Heart right ventricle (tissue), 16 donors: ENCODE measurements at places on chromosomes 2 and 18. TPM values are rescaled to one million over a fixed set of nuclear protein-coding genes. Genes with fewer than 3 reads are reported as not detected.

Gene CFAP53
- total RNA-seq = not detected

GRCh38 chr18:76476665-76477561 is 18.1 kb downstream of the ZNF516 start:
- no peaks in the 10 kb centered on the region for H3K36me3 ChIP-seq
- no peak for DNase-seq
- no peaks in the 10 kb centered on the region for H3K27me3 ChIP-seq
- H3K4me3 ChIP-seq = peak overlapping the region; percentile 17
- no peak overlapping the region for H3K27ac ChIP-seq
- H3K4me1 ChIP-seq = peaks cover 76% of the 10 kb centered on the region

- no peaks in the 10 kb centered on the region for H3K4me1 ChIP-seq
- H3K4me3 ChIP-seq = no peak overlapping the region
- no peak overlapping the region for H3K27ac ChIP-seq
- no peak for DNase-seq
- no peaks in the 10 kb centered on the region for H3K36me3 ChIP-seq
Measured at GRCh38 chr2:207223051-207223450, 57.3 kb upstream of the KLF7 start.

Gene ABCA12
- total RNA-seq = 0.02 TPM

GRCh38 chr18:32252141-32252860 is 62.5 kb downstream of the MEP1B start:
- H3K4me3 ChIP-seq = no peak overlapping the region
- no peaks in the 10 kb centered on the region for H3K27me3 ChIP-seq
- no peaks in the 10 kb centered on the region for H3K36me3 ChIP-seq
- H3K4me1 ChIP-seq = no peaks in the 10 kb centered on the region
- no peak for DNase-seq
- H3K27ac ChIP-seq = no peak overlapping the region

DNA sequence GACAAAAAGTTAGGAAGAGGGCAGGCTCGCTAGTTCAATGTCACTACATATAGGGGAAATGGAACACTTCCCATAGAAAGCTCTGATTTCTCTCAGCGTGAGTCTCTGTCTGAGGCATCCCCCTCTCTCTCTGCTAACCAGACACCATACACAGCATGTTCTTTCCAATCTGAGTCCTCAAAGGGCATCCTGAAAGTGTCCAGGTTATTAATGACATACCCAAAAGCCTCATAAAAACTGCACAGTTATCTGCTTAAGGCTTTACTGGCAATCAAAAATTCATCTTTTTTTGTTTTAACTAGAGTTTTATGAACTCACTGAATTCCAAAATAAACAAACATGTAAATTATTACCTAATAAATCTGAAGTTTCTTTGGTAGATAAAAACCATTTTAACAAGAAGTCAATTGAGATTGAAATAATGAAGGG is 137.4 kb downstream of the AFF3 start:
- DNase-seq = no peak
- no peak overlapping the region for H3K27ac ChIP-seq
- H3K4me1 ChIP-seq = no peaks in the 10 kb centered on the region

- H3K36me3 ChIP-seq = no peaks in the 10 kb centered on the region
- H3K27ac ChIP-seq = no peak overlapping the region
- no peaks in the 10 kb centered on the region for H3K4me1 ChIP-seq
- no peak overlapping the region for H3K4me3 ChIP-seq
Measured at GRCh38 chr2:30915486-30915885, 108.2 kb upstream of the CAPN13 start.

DNA sequence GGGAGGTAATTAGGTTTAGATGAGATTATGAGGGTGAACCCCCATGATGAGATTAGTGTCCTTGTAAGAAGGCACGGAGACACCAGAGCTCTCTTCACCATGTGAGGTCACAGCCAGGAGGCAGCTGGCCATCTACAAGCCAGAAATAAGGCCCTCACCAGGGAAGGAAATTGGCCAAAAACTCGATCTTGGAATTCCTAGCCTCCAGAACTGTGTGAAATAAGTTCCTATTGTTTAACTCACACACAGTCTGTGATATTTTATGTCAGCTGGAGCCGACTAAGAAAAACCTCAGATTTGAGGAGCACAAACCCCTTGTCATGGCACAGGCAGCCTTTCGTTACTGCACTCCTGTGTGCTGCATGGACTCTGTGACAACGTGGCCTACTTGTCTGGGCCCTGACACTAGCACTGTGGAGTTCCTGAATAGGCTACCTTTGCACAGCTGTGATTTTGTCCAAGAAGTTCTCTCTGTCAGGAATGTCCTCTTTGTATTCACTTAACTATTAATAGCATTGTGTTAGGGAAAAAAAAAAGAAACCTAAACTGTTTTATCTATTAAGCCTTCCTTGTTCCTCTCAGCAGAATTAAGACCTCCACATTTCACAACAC is 319.8 kb downstream of the TDRD15 start:
- no peaks in the 10 kb centered on the region for H3K27me3 ChIP-seq
- no peak overlapping the region for H3K4me3 ChIP-seq
- no peak overlapping the region for H3K27ac ChIP-seq
- peaks cover 9% of the 10 kb centered on the region for H3K4me1 ChIP-seq

- peaks cover 7% of the 10 kb centered on the region for H3K27me3 ChIP-seq
- no peak within 1 kb of the TSS for H3K4me3 ChIP-seq
- H3K36me3 ChIP-seq = no peaks in the 10 kb centered on the region
- H3K27ac ChIP-seq = no peak within 1 kb of the TSS
- DNase-seq = no peak
- no peaks in the 10 kb centered on the region for H3K4me1 ChIP-seq
Measured at GRCh38 chr2:149038442-149039212, at the start of gene LYPD6B. Gene LYPD6B (plus strand): TSS chr2:149038699. CDS start chr2:149130949, 92,250 bp downstream.

Gene SIX3
- total RNA-seq = not detected

Gene MALL
- 43.6 TPM for total RNA-seq

- peak overlapping the region; percentile 17 for H3K4me3 ChIP-seq
- DNase-seq = no peak
- H3K27ac ChIP-seq = no peak overlapping the region
- peaks cover 20% of the 10 kb centered on the region for H3K4me1 ChIP-seq
- H3K27me3 ChIP-seq = peaks cover 93% of the 10 kb centered on the region
Measured at GRCh38 chr2:218871345-218872302, 9.0 kb upstream of the WNT10A start.

DNA sequence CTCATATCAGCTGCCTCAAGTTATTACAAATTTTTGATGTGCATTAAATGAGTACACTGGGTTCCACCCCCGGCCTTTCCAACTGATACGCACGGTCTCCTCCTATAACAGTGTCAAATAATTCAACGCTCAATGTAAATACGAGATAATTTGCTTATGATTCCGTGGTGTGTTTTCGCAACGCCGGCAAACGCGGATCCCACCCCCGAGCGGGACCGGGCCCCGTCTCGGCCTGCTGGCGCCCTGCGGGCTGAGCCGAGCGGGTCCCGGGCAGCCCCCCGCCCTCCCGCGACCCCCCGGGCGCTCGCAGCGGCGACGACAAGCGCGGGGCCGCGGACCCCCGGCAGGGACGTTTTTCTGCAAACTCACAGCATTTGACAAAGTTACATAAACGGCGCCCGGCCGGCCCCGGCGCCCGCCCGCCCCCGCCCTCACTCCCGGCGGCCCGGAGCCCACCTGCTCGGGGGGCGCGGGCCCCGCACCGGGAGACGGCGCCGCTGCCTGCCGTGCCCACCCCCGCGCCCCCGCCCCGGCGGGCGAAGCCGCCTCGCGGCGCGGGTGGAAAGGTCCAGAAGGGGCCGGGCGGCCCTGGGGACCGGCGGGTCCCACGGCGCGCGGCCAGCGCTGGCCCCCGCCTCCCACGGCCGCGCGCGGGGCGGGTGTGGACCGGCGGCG is 762 bp downstream of the HDAC4 start:
- peak overlapping the region; percentile 81 for H3K27ac ChIP-seq
- no peaks in the 10 kb centered on the region for H3K36me3 ChIP-seq
- peak overlapping the region; percentile 59 for H3K4me3 ChIP-seq
- DNase-seq = no peak

GRCh38 chr18:13879492-13879891 is 35.8 kb downstream of the MC2R start:
- H3K4me1 ChIP-seq = no peaks in the 10 kb centered on the region
- H3K27me3 ChIP-seq = no peaks in the 10 kb centered on the region
- H3K27ac ChIP-seq = no peak overlapping the region
- H3K4me3 ChIP-seq = no peak overlapping the region
- H3K36me3 ChIP-seq = no peaks in the 10 kb centered on the region
- no peak for DNase-seq

Gene LOXL3
- total RNA-seq = 9.2 TPM

- H3K4me3 ChIP-seq = no peak overlapping the region
- no peaks in the 10 kb centered on the region for H3K36me3 ChIP-seq
- no peaks in the 10 kb centered on the region for H3K4me1 ChIP-seq
- no peaks in the 10 kb centered on the region for H3K27me3 ChIP-seq
Measured at GRCh38 chr2:71943238-71944182, 204.2 kb downstream of the CYP26B1 start.

Gene MPP4
- not detected for total RNA-seq

- no peaks in the 10 kb centered on the region for H3K27me3 ChIP-seq
- no peaks in the 10 kb centered on the region for H3K4me1 ChIP-seq
- H3K27ac ChIP-seq = no peak overlapping the region
- H3K4me3 ChIP-seq = no peak overlapping the region
- no peaks in the 10 kb centered on the region for H3K36me3 ChIP-seq
- DNase-seq = no peak
Measured at GRCh38 chr18:72246076-72246475, 298.1 kb downstream of the CBLN2 start.

Gene CCDC88A
- total RNA-seq = 28.2 TPM

DNA sequence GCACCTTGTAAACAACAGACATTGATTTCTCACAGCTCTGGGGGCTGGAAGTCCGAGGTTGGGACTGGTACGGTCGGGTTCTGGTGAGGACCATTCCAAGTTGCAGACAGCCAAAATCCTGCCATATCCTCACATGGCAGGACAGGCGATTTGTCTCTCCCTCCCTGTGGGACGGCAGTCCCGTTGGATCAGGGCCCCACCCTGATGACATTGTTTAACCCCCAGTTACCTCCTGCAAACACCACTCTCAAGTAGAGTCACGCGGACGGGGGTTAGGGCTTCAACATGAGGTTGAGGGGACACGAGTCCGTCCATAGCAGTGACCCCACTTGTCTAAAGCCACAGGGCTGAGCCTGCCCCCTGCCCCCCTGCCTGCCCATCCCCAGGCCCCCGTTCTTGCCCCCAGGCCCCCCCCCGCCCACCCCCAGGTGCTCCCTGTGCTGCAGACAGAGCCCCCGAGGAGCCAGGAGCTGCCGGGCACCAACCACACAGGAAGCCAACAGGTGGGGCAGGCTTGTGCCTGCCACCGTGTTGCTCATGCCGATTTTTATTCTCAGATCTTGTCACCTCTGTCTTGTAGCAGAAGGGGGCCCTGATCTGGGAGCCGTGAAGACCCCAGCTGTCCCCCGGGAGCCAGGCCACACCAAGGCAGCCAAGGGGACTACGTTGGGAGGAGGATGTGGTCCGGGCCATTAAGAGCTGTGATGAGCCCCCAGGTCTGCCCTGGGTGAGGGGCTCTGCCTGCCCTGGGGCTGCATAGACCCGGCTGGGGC is 82.2 kb downstream of the NFATC1 start:
- H3K4me1 ChIP-seq = no peaks in the 10 kb centered on the region
- DNase-seq = no peak
- no peak overlapping the region for H3K4me3 ChIP-seq
- H3K27ac ChIP-seq = no peak overlapping the region

Gene ATOH8
- total RNA-seq = 15.9 TPM

Gene NOSTRIN
- total RNA-seq = 22.1 TPM

DNA sequence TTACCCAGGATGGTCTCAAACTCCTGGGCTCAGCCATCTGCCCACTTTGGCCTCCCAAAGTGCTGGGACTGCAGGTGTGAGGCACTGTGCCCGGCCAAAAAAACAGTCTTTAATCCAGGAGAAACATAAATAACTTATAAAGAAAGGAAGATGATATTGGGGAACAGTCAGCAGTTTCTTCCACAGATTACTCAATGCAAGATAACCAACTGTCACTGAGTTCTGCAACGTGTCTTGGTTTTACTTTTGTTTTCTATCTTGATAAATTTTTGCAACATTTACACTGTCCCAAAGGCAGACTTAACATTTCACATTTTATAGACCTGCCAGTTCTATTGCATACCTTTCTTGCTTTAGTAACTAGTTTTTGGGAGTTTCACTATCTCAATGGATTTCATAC is 71.1 kb downstream of the ANKRD44 start:
- no peaks in the 10 kb centered on the region for H3K27me3 ChIP-seq
- H3K27ac ChIP-seq = no peak overlapping the region
- no peak for DNase-seq
- no peaks in the 10 kb centered on the region for H3K36me3 ChIP-seq
- no peak overlapping the region for H3K4me3 ChIP-seq
- peaks cover 4% of the 10 kb centered on the region for H3K4me1 ChIP-seq

DNA sequence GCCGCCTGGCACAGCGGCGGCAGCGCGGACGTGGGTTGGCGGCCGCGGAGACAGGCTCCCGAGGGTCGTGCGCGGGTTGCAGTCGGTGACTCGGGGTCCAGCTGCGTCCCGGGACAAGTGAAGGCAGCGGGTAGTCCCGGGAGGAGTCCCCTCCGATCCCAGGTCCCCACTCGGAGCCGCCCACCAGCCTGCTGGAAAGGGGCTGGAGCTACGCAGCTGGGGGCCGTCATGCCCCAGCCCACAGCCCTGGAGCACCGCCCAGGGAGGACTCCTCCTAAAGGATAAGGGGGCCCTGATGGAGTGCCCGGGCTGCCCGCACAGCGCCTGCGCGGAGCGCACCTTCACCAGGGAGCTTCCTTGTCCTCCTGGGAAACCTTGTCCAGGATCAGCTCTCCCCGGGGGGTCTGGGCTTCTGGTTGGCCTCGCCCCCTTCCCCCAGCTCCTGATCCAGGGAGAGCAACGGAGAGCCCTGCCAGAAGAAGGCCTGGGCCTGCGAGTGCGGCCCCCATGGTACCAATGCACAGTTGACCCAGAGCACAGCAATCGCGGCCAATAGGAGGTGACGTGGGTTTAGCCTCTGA is 25.9 kb upstream of the ALPP start:
- no peak overlapping the region for H3K27ac ChIP-seq
- no peaks in the 10 kb centered on the region for H3K36me3 ChIP-seq
- peaks cover 9% of the 10 kb centered on the region for H3K4me1 ChIP-seq
- no peak overlapping the region for H3K4me3 ChIP-seq
- peaks cover 70% of the 10 kb centered on the region for H3K27me3 ChIP-seq

Gene AMER3
- not detected for total RNA-seq

GRCh38 chr2:101873543-101873942 is 118.2 kb upstream of the IL1R2 start:
- peaks cover 61% of the 10 kb centered on the region for H3K36me3 ChIP-seq
- DNase-seq = no peak
- no peak overlapping the region for H3K4me3 ChIP-seq
- peaks cover 6% of the 10 kb centered on the region for H3K4me1 ChIP-seq
- H3K27ac ChIP-seq = no peak overlapping the region

- H3K36me3 ChIP-seq = no peaks in the 10 kb centered on the region
- H3K4me3 ChIP-seq = no peak overlapping the region
- H3K27ac ChIP-seq = no peak overlapping the region
- no peak for DNase-seq
- H3K27me3 ChIP-seq = no peaks in the 10 kb centered on the region
- H3K4me1 ChIP-seq = peaks cover 3% of the 10 kb centered on the region
Measured at GRCh38 chr2:43579275-43579981, 16.4 kb downstream of the THADA start.

- H3K4me3 ChIP-seq = no peak overlapping the region
- DNase-seq = no peak
- H3K27me3 ChIP-seq = no peaks in the 10 kb centered on the region
- no peak overlapping the region for H3K27ac ChIP-seq
Measured at GRCh38 chr2:175154661-175155082, 13.3 kb downstream of the ATF2 start.

GRCh38 chr2:9657731-9658130 is 26.9 kb upstream of the YWHAQ start:
- no peak overlapping the region for H3K4me3 ChIP-seq
- no peaks in the 10 kb centered on the region for H3K36me3 ChIP-seq
- no peak for DNase-seq
- H3K27ac ChIP-seq = no peak overlapping the region
- no peaks in the 10 kb centered on the region for H3K27me3 ChIP-seq

- no peak for DNase-seq
- H3K27ac ChIP-seq = no peak overlapping the region
- no peak overlapping the region for H3K4me3 ChIP-seq
- H3K27me3 ChIP-seq = no peaks in the 10 kb centered on the region
Measured at GRCh38 chr2:85066006-85066740, 67.0 kb upstream of the TCF7L1 start.
